ENCODE measurements at places on chromosomes 2 and 18.

DNA sequence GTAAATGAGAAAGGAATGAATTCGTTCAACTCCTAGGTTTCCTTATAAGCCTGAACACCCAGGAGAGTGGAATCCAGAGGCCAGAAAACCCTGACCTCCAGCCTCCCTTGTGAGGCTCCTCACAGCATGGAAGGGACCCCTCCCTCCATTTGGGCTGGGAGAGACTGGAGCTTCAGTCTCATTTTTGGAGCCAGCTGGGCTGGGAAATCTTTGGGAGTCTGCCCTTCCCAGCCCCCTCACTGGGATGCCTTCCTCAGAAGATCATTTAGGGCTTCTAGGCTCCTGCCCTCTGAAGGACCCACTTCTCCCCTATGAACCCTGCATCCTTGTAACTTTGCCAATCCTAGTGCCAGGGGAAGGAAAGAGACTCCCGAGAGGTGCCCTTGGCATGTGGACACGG, 346.1 kb downstream of the CYP26B1 start:
- DNase-seq, result no peak

DNA sequence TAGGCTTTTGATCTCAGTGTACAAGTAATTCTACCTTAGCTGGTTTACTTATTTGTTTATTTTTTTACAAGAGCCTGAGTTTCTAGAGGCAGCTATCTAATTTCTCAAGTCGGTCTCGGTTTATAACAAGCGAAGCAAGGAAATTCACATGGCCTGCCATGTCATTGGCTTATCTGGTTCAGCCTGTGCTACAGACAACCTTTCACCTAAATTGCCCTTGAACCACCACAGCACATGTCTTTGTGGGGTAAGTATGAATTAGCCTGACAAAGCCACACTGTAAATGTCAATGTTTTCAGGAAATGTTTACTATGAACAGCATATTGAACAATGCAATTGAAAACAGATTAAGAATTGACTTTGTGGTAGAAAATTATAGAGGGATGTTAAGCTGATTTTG, 167.1 kb downstream of the PID1 start:
- no peak for DNase-seq

- no peak for DNase-seq
Measured at GRCh38 chr18:29174891-29175290, 998.0 kb upstream of the CDH2 start.

DNA sequence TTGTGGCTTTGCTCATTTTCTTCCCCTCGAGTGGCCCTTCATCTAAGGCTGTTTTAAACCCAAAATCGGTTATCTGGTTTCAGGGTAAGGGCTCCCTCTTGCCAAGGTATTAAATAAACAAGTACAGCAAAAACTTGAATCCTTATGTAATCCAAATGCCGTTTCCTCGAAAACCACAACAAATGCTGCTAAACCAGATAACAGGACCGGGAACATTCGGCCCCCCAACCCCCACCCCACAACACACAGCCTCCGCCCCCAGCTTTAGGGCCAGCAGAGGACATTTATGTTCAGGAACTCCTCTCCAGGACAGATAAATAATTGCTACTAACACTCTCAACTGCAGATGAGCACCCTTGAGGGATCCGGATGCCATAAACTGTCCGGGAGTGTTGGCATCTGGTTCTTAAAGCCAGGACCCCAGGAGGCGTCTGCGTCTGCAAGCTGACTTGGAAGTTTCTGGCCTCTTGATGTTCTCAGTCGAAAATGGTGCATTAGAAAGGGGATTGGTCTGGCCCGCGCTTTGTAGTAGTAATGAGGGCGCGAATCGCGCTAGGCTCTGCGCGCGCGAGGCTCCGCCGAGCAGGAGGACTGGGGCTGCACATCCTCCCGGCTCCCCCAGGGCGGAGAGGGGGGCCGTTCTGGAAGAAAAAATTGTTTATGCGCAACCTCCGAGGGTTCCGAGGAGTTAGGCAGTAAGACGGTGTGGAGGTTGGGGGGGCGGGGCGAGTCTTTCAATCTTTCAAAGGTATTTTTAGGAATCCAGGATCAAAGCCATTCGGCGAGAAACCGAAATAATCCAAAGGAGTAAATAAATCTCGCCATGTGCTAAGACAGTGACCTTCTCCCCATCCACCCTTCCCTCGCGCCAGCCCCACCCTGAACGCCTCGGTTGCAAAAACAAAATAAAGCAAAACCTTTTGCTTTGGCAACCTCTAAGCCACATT, 3.9 kb upstream of the ID2 start:
- no peak for DNase-seq

DNA sequence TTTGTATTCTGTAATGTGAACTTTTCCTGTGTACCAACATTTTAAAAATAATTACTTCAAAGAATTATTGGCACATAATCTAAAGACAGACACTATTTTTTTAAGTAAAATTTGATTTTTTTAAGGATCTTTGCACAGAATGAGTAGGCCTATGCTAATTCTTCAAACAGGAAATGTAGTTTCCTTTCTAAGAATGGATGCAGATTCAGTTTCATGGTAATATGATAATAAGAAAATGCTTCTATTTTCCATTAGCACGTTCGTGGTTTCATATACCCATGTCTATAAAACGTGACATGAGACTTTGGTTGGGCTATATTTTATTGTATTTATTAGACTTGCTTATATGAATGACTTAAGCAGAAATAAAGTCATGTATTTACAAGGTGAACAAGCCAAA, 191.8 kb upstream of the RBBP8 start:
- DNase-seq, result no peak

DNA sequence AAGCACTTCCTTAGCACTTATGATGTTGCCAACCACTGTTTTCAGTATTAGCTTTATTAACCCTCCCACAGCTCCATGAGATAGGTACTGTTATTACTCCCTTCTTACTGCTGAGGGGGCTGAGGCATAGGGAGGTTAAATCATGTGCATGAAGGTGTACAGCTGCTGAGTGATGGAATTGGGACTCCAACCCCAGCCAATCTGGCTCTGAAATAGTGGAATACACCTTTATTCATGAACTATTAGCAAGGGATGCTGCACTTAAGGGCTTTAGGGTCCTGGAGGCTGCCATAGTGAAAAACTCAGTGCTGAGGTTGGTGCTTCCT, 19.2 kb downstream of the SMARCAL1 start:
- DNase-seq, result no peak

DNA sequence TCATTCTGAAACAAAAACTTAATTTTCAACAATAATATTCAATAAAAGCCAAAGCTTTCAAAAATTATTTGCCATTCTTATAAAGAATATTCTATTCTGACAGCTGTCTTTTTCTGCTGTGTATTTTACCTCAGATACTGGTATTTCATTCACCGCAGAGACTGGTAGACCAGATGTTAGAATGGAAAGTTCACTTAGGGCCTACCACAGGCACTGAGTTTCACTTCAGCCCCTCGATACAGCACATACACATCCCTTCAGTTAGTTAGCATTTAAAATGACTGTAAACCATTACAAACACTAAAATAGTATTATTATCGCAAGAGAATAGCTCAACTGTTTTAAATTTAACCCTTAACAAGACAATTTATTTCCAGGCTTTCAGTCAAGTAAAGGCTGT, 24.2 kb upstream of the GATA6 start:
- DNase-seq, result no peak

DNA sequence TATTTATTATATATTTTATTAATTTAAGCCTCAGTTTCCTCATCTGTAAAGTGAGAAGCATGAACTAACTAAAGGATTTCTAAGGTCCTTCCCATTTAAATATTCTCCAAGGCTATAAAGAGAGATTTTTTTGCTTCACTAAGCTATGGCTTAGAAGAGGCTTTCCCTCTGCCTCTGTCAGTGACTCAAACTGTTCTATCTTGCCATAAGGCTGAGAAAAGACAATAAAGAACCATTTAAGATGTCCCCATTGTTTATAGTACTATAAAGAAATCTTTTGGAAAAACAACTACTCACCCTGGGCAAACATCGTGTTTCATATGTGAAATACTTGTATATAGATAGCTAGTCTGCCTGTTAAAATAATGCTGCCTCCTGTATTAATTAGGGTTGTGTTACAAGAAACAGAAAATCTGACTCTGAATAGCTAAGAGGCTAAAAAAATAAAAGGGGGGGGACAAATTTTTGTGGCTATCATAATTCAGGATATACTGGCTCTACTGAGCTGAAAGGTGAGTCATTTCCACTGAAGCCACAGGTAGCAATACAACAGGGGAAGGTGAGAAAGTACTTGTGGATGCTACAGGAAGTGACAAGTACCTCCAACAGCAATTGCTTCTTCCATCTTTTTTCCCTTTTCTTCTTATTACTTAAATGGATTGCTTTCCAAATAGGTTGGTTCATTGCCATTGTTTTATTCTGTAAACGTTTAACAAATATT, 25.4 kb downstream of the EPHA4 start:
- DNase-seq, result no peak

DNA sequence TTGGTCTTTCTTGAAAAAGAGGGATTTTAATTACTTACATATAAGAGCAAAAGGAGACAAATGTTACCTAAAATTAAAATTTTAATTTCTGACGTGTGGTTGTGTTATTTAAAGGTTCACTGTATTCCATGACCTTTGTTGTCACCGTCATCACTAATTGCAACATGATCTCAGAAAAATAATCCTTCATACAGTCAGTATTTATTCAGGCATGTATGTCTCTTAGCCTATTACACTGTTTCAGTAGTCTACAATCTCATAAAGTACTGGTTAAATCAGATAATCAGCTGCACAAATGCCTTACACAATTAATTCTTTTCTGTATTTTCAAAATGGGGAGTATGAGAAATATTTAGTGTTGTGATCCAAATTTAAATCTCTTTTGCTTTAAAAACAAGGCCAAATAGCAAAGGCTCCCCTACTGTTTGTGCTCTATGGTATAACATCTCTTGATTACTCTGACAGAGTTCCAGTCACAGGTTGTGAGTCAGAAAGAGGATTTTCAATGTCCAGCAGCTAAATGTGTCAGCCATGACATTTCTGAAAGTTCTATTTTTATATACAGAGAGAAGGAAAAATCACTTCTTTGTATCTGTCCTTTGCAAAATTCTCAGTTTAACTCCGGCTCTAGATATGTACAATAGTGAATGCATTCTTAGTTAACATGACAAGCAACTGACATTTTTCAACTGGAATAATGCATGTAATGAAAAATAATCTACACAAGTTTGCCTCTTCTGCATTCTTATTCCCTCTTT, 184.0 kb downstream of the FIGN start:
- DNase-seq, result no peak

DNA sequence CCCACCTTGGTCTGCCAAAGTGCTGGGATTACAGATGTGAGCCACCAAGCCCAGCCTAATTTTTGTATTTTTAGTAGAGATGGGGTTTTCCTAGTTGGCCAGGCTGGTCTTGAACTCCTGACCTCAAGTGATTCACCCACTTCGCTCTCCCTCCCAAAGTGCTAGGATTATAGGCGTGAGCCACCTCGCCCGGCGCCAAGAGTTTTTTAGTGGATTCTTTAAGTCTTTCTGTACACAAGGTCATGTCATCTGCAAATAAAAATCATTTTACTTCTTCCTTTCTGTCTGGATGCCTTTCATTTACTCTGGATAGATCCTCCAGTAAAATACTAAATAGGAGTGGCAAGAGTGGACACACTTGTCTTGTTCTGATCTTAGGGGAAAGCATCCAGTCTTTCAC, 61.7 kb downstream of the KCMF1 start:
- no peak for DNase-seq

GRCh38 chr18:51523671-51524070, 326.2 kb upstream of the MEX3C start:
- DNase-seq, result no peak

- no peak for DNase-seq
Measured at GRCh38 chr2:69208023-69208595, 178.9 kb downstream of the GFPT1 start.

DNA sequence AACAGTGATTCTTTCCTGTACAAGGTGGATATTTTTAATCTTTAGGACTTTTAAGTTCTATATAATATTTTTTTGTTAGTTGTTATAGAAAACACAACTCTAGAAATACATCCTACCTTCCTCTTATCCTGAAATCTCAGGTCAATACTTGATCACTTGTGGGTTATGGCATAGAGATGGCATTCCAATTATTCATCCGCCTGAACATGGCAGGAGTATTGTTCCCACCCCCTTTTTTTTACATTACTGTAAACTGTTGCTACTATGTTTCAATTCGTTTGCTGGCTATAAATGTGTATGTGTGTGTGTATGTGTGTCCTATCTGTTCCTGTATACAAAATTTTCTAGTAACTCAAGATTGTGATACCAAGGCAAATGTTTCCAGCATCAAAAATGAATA, 43.3 kb upstream of the FN1 start:
- no peak for DNase-seq

DNA sequence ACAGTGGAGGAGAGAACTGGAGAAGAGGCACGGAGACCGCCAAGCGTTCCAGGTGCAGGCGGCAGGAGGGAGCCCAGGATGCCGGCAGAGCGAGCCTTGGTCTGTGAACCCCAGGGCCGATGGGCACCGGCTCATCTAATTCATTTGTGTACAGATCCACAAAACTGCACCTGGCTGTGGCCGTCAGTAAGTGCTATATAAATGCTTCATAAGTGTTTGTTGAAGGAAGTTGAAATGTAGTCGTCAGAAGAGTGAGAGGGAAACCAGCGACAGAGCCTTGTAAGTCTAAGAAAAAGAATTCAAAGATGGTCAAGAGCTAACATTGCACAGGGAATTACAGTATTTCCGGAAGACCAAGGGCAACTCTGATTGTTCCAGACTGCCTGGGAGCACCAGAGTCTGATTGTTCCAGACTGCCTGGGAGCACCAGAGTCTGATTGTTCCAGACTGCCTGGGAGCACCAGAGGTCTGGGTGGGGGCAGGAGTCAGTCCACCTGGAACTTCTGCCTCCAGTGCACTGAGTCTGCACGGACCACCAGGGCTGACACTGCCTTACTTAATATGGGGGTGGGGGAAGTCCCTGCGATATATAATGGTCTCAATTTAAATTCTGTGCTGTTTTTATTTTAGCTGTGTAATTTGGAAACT, 112.3 kb downstream of the BCL2 start:
- no peak for DNase-seq

DNA sequence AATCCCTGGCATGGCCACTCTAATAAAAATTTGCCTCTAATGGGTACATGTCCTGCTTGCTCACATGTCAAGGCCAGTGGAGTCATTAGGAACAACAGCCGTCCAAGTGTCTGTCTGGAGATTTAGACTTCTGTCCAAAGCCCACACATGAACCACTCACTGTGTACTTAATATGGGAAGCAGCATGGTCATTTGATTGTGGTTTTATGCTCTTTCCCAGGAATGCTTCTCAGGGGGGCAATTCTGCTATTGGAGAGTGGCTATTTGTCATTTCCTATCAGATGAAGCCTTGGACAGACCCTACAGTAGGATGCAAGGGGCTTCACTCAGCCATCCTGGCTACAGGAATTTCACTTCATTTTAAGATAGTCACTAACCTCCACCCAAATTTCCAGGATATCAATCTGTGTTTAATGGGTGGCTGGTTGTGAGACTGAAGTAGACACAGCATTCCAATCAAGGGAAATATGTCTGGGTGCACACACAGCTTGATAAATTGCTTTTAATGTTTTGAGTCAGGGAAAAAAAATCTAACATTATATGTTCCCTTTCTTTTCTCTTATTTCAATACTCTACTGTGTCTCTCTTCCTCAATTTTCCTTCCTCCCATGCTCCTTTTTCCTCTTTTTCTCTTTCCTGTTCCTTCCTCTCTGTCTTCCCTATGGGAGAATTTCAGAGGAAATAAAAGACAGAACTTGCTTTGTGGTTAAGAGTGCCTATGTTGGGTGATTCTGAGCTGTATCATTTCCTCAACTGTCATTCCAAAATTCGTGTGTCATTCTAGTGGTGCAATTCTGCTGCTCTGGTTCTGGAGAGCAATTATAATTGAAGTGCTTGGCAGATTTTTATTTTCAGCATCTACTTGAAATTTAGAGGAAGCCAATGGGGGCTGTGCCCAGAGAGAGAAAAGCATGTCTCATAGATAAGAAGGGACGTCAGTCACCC, 320.1 kb downstream of the OSR1 start:
- DNase-seq, result no peak
